Right renal pelvis (tissue), 4 donors: ENCODE measurements at places on chromosomes 2 and 18. TPM values are rescaled to one million over a fixed set of nuclear protein-coding genes. Genes with fewer than 3 reads are reported as not detected.

The LYPD1 gene
- 99.6 TPM for polyA plus RNA-seq

The CBLN2 gene
- 11.4 TPM for polyA plus RNA-seq

The NETO1 gene
- polyA plus RNA-seq, result 1.7 TPM

The SEMA4C gene
- polyA plus RNA-seq, result 36.2 TPM

The SLC16A14 gene
- 7.7 TPM for polyA plus RNA-seq

The UNC80 gene
- 1.3 TPM for polyA plus RNA-seq

The IL1F10 gene
- not detected for polyA plus RNA-seq

The TSGA10 gene
- polyA plus RNA-seq, result 12.8 TPM

The COLEC12 gene
- 28.0 TPM for polyA plus RNA-seq
